PC-9 (cell line): ENCODE measurements at places on chromosomes 2 and 18. TPM values are rescaled to one million over a fixed set of nuclear protein-coding genes. Genes with fewer than 3 reads are reported as not detected.

DNA sequence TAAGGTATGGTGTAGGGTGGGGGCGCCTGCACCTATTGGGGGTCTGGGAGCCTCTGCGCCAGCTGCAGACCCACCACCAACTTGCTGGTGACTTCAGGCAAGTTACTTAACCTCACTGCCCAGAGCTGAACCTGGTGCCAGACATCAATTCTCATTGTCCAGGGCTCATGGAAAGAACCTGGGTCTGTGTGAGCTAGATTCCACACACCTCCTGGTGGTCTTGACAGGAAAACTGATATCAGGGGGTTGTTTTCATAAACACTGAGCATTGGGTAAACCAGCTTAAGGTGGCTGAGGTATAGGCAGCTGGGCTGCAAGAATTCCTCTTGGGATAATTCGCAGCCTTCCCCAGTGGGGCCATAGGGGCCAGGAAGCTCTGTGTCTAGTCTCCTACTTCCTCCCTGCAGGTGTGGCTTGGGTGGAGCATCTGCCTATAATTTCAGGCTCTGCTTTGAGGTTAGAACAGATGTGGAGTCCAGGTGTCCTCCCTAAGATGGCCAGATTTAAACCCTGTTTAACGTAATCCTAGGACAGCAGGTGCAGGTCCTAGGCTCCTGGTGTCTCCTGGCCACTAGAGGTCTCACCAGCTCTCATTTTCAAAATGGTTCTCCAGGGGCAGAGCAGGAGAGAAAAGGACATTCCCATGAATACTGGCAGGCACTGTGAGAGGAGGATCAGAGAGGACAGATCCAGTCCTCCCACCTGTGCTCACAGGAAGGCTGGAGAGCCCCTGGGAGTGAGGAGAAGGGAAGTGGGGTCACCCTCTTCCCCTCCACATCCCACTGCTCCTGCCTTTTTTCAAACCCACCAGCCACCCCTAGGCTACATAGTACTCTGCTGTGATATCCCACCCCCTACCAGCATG is 100.4 kb upstream of the SMAD2 start:
- H3K36me3 ChIP-seq = no peaks in the 10 kb centered on the region
- H3K4me3 ChIP-seq = no peak overlapping the region
- H3K4me1 ChIP-seq = peaks cover 33% of the 10 kb centered on the region
- H3K27me3 ChIP-seq = no peaks in the 10 kb centered on the region
- no peak overlapping the region for H3K27ac ChIP-seq
- peak; percentile 38 for DNase-seq

FAM168B gene
- 66.6 and 79.6 TPM in 2 replicates for total RNA-seq

GRCh38 chr2:168441214-168441872 is 14.7 kb upstream of the CERS6 start:
- H3K4me1 ChIP-seq = no peaks in the 10 kb centered on the region
- no peak overlapping the region for H3K27ac ChIP-seq
- H3K36me3 ChIP-seq = no peaks in the 10 kb centered on the region
- no peak for DNase-seq
- H3K27me3 ChIP-seq = no peaks in the 10 kb centered on the region

B3GNT7 gene
- total RNA-seq = 14.0 and 25.8 TPM in 2 replicates

- no peak overlapping the region for H3K27ac ChIP-seq
- H3K36me3 ChIP-seq = no peaks in the 10 kb centered on the region
- no peaks in the 10 kb centered on the region for H3K27me3 ChIP-seq
- no peaks in the 10 kb centered on the region for H3K4me1 ChIP-seq
- H3K4me3 ChIP-seq = no peak overlapping the region
Observed at GRCh38 chr2:213007290-213007838, 144.0 kb downstream of the IKZF2 start.

DLX1 gene
- 0.87 TPM in 1 of 2 replicates, not detected in the other for total RNA-seq

DNA sequence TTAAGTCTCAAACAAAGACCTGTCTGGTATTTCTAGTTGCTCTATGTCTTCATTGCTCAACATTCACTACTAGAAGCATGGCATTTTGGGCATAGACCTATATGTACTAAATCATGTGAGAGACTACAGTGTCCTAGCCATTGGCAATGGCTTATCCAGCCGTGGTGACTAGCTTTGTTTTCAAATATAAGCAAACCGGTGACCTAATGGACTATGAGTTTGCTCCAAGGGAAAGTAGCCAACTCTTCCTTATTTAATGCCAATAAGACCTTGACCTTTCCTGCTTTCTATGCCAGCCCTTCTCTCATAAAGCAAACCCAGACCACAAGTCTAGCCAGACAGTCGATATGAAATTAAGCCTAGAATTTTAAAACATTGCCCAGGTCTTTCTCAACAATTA is 113.7 kb upstream of the CREB1 start:
- no peak overlapping the region for H3K4me3 ChIP-seq
- H3K27ac ChIP-seq = no peak overlapping the region
- H3K4me1 ChIP-seq = no peaks in the 10 kb centered on the region
- no peaks in the 10 kb centered on the region for H3K36me3 ChIP-seq
- no peaks in the 10 kb centered on the region for H3K27me3 ChIP-seq

DNA sequence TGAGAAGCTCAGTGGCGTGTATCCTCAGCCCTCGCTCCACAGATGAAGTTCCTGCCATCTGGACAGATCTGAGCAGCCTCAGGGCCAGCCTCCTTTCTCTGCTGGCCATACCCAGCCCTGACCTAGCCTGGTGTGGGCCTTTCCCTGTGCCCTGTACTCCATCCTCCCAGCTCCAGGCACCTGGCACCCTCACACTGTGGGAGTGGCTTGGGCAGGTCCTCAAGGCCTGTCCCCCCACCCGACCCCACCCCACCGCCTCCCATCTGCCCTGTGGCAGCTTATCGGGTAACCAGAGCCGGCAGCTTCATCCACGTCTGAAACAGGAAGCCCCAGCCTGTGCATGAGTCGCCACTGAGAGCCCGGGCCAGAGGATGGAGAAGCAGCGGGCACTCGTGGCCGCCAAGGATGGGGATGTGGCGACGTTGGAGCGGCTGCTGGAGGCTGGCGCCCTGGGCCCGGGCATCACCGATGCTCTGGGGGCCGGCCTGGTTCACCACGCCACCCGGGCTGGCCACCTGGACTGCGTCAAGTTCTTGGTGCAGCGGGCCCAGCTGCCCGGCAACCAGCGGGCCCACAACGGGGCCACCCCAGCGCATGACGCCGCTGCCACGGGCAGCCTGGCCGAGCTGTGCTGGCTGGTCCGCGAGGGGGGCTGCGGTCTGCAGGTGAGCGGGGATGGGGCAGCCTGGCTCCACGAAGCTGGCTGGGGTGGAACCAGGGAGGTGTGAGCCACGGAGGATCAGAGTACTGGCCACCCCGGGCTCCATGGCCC is at the start of gene ESPNL:
Gene ESPNL, plus strand, starts transcription at position 292 of the 772 bp plus-strand sequence. Its CDS starts 80 bp downstream, at position 372.
- H3K4me3 ChIP-seq = no peak within 1 kb of the TSS
- no peaks in the 10 kb centered on the region for H3K27me3 ChIP-seq
- no peak for DNase-seq
- no peak within 1 kb of the TSS for H3K27ac ChIP-seq
- H3K4me1 ChIP-seq = peaks cover 10% of the 10 kb centered on the region
- no peaks in the 10 kb centered on the region for H3K36me3 ChIP-seq

MAP2 gene
- 67.7 and 71.1 TPM in 2 replicates for total RNA-seq

TMEM163 gene
- 1.4 and 2.4 TPM in 2 replicates for total RNA-seq

OXER1 gene
- not detected in 2 replicates for total RNA-seq

TMEM200C gene
- total RNA-seq = not detected in 2 replicates

SCYGR4 gene
- not detected in 2 replicates for total RNA-seq

MAL gene
- total RNA-seq = 146 and 171 TPM in 2 replicates

TXNL1 gene
- 33.1 and 54.5 TPM in 2 replicates for total RNA-seq

DNA sequence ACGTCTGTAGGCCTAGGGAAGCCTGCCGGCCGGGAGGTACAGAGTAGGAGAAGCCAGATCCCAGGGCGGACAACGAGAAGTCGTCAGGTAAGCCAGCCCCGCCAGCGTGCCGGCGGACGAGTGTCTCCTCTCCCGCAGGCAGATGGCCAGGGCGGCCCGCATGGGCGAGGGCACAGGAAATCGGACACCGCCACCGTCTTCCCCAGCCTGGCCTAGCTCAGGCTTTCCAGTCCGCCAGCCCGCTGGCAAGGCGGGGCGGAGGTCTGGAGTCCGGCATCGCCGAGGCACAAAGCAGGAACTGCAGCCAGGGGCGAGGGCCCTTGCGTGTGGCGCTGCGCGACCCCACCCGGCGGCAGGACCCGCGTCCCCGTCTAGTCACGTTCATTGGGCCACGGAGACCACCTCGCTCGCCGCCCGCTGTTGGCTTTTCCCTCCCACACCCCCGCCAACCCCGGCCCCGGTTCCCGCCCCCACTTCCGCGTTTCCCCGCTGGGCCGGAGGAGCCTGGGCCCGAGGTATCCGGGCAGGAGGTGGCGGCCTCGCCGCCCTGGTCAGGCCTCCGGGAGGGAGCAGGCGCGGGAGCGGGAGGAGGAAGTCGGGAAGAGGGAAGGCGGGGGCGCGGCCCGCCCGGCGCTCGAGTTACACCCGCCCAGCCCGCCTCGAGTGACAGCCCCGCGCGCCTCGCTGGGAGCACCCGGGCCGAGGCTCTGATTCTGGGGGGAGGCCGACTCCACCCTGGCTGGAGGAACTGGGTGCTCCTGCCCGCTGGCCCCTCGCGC is at the start of gene GPD2:
Gene GPD2, plus strand, starts transcription at position 662 of the 779 bp plus-strand sequence. CDS start 39,727 bp downstream, outside the sequence.
- H3K36me3 ChIP-seq = no peaks in the 10 kb centered on the region
- DNase-seq = peak; percentile 88
- no peaks in the 10 kb centered on the region for H3K27me3 ChIP-seq
- peaks cover 55% of the 10 kb centered on the region for H3K4me1 ChIP-seq
- H3K4me3 ChIP-seq = peak within 1 kb of the TSS; percentile 65

GRCh38 chr2:180405520-180405919 is 398.4 kb upstream of the CWC22 start:
- no peaks in the 10 kb centered on the region for H3K4me1 ChIP-seq
- H3K36me3 ChIP-seq = no peaks in the 10 kb centered on the region
- H3K4me3 ChIP-seq = no peak overlapping the region
- no peaks in the 10 kb centered on the region for H3K27me3 ChIP-seq
- H3K27ac ChIP-seq = no peak overlapping the region

- no peaks in the 10 kb centered on the region for H3K4me1 ChIP-seq
- no peak overlapping the region for H3K27ac ChIP-seq
- H3K36me3 ChIP-seq = peaks cover 52% of the 10 kb centered on the region; the same call in 1 of the 2 replicates
Observed at GRCh38 chr2:99436874-99437273, 52.9 kb downstream of the REV1 start.

DNA sequence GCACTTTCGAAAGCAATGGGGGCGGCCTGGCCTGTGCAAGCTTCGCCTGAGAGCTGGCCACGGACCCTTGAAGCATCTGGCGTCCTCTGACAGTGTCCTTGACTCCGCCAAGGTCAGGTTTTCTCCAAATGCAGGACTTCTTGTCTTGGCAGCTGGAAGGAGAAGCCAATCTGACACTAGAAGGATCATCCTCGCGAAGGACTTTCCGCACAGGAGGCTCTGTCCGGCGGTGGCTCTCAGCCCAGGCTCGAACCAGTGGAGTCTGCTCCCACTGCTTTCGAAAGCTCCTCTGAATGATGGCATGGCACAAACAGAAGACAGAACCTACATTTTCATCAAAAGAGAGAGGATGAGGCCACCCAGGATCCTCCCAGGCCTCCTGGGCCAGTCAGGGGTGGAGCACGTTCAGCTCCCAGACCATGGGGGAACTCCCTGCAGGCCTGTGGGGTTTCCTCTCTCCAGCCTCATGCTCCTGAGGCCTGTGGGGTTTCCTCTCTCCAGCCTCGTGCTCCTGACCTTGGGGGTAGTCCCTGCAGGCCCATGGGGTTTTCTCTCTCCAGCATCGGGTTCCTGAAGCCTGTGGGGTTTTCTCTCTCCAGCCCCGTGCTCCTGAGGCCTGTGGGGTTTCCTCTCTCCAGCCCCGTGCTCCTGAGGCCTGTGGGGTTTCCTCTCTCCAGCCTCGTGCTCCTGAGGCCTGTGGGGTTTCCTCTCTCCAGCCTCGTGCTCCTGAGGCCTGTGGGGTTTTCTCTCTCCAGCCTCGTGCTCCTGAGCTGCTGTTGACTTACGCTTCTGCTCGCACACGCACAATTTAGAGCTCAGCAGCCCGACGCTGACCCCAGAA is 396.5 kb upstream of the SALL3 start:
- H3K27ac ChIP-seq = no peak overlapping the region
- peaks cover 94% of the 10 kb centered on the region for H3K27me3 ChIP-seq
- H3K4me3 ChIP-seq = no peak overlapping the region
- H3K4me1 ChIP-seq = no peaks in the 10 kb centered on the region

PAIP2B gene
- total RNA-seq = 5.4 and 6.1 TPM in 2 replicates

DNA sequence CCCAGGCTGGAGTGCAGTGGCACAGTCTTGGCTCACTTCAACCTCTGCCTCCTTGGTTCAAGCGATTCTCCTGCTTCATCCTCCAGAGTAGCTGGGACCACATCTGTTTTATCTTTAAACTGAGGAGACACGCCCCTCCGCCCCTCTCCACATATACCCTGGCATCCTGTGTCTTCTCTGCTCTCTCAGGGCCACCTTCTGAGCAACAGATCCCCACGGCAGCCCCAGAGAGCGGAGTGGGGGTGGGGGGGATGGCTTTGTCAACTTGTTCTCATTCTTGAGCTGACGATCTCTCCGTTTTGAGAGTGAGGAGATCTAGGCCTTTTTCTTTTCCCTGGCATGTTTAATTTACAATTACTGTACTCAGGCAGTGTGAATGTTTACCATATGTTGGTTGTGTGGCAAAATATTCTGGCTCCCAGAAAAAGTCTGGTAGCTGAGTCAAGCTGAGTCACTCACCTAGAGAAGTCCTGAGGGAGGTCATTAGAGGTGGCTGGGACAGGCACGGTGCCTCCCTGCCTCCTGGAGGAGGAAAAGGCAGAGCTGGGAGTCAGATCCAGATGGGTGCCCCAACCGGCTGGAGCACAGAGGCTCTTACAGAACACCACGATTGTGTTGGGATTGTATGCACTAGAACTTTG is 19.5 kb upstream of the ID2 start:
- H3K27me3 ChIP-seq = peaks cover 78% of the 10 kb centered on the region
- H3K4me3 ChIP-seq = no peak overlapping the region

COLEC12 gene
- total RNA-seq = not detected in 2 replicates

DYNC1I2 gene
- 140 and 151 TPM in 2 replicates for total RNA-seq

DNA sequence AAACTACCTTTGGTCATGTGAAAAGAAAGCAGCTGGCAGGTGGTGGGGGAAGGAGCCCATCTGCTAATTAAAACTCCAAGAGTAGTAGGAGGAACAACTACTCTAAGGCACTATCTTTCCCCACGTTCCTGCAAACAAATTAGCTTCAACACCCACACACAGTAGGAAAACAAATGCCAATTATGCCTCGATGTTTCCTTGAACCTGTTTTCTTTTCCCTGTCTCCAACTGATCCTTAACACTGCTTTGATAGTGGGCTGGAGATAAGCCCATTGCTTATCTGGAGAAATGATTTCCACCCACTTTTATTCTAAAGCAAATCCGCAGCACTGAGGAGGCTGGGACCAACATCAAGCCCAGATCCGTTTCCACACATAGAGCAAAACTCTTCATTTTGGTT is 36.0 kb downstream of the DDX18 start:
- H3K27ac ChIP-seq = no peak overlapping the region
- no peak overlapping the region for H3K4me3 ChIP-seq

GRCh38 chr2:38653380-38653714 is 12.6 kb upstream of the GALM start:
- no peak for DNase-seq
- no peak overlapping the region for H3K4me3 ChIP-seq
- H3K27ac ChIP-seq = no peak overlapping the region
- no peaks in the 10 kb centered on the region for H3K27me3 ChIP-seq
- 0 out of 2 replicates have a peak, but pooled peaks cover 2% of the 10 kb centered on the region for H3K4me1 ChIP-seq
- H3K36me3 ChIP-seq = no peaks in the 10 kb centered on the region

GRCh38 chr2:100281521-100282438 is 40.5 kb downstream of the LONRF2 start:
- no peaks in the 10 kb centered on the region for H3K4me1 ChIP-seq
- no peak overlapping the region for H3K4me3 ChIP-seq
- no peak overlapping the region for H3K27ac ChIP-seq
- peaks cover 65% of the 10 kb centered on the region for H3K27me3 ChIP-seq
- no peaks in the 10 kb centered on the region for H3K36me3 ChIP-seq
